Urothelium cell line (cell line): ENCODE measurements at places on chromosomes 1 and 21.

GRCh38 chr1:217953922-217954321, 322.8 kb downstream of the SPATA17 start:
- DNase-seq: peak; percentile 20

DNA sequence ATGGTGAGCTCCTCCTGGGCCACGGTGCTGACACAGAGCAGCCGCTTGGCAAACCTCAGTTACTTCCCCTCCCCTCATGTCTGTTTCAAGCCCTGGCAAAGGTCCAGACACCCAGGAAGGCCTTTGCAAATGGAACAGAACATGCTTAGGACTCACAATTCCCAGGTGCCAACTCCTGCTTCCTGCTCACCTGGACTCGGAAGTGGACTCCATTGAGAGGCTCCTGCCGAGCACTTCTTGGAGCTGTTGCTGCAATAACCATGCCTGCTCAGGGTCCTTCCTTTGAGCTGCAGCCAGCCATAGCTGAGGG, 10.7 kb downstream of the DCST2 start:
- no peak for DNase-seq

- DNase-seq: no peak
These were observed 5.9 kb downstream of the IGSF8 start for GRCh38 chr1:160092366-160093068.

- no peak for DNase-seq
These were observed 49.1 kb downstream of the HLX start for GRCh38 chr1:220928320-220928719.

DNA sequence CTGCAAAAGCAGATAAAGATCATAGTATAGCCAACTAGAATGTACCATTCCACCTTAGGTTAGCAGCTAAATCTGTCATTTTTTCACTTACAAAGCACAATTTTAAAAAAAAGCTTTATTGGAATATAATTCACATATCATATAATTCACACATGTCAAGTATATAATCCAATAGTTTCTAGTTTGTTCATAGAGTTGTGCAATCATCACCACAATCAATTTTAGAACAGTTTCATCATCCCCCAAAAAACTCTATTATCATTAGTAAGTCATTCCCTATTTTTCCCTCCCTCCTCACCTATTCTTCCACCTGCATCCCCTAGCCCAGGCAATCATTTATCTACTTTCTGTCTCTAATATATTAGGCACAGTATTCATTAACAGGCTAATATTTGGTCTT, 32.0 kb upstream of the INSL5 start:
- no peak for DNase-seq

GRCh38 chr1:40841602-40842001, 20.6 kb downstream of the CITED4 start:
- DNase-seq: no peak
